CD4-positive, alpha-beta T cell treated with Interleukin-17A for 4 hours (primary cell): ENCODE measurements at places on chromosomes 13 and 19.

DNA sequence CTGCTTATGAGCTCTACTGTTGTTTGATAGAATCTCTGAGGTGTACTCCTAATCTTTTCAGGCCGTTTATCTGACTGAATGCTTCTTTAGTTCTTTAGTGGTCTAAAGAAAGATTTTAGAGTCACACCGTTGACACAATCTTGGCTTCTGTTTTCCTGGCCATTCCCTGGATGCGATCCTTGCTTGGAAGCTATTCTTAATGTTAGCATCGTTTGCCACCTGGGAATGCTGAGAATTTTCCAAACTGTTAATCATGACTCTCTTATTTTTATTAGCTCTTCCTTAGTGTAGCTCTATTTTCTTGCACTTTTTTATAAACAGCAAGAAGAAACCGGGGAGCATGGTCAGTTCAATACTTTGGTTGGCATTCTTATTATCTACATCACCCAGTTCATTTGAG is 281.0 kb upstream of the PCDH20 start:
- no peak for DNase-seq

DNA sequence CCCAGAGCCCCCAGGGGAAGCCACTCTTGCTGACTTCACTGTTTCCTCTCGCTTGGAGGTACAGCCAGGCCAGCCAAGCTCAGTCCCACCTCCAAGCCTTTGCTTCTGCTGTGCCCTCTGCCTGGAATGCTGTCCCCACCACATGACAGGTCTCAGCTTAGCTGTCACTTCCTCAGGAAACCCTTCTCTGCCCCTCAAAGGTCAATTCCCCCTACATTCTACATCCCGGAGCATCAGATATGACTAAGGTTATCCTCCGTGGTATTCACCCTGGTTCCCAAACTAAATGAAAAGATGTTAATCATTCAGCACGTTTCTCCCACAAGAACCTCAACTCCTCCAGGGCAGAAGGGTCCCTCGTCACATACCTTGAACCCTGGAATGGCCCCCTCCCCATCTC is 53.5 kb downstream of the PTPRS start:
- no peak for DNase-seq

- no peak for DNase-seq
Observed at GRCh38 chr13:70616847-70617246, 508.6 kb upstream of the KLHL1 start.

GRCh38 chr13:108034909-108035410 is 180.4 kb downstream of the LIG4 start:
- DNase-seq = no peak

DNA sequence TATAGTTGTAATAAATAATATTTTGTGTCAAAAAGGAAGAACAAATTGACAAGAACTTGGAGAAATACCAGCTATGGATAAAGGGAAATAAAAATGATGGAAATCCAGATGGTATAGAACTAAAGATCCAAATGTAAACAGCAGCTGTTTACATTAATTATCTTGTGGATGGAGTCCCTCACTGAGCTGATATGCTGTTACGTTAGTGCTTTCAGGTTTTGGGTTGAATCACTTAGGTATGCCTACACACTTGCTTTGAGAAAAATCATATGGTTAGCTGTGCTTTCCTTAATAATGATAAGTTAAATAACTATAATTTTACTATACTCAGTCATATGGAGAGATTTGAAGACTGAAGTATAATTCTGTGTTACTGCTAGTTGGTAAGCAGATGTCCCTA is 27.7 kb downstream of the WASF3 start:
- no peak for DNase-seq

DNA sequence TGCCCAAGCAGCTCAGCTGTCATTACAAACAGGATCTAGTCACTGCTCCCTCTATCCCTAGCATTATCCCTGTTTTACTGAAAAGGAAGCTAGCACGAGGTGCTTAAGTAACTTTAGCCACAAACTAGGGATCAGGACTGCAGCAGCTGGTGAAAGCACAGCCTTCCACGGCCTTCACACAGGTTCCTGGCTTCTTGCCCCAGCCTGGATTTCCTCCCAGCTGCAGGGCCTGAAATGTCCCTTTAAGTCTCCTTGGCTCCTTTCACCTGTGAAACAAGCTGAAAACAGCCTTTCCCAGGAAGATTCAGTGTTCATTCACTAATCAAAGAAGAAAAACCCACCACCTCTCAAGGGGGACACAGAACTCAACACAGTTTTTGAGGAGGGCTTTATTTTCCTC is 754.5 kb downstream of the DIAPH3 start:
- no peak for DNase-seq

DNA sequence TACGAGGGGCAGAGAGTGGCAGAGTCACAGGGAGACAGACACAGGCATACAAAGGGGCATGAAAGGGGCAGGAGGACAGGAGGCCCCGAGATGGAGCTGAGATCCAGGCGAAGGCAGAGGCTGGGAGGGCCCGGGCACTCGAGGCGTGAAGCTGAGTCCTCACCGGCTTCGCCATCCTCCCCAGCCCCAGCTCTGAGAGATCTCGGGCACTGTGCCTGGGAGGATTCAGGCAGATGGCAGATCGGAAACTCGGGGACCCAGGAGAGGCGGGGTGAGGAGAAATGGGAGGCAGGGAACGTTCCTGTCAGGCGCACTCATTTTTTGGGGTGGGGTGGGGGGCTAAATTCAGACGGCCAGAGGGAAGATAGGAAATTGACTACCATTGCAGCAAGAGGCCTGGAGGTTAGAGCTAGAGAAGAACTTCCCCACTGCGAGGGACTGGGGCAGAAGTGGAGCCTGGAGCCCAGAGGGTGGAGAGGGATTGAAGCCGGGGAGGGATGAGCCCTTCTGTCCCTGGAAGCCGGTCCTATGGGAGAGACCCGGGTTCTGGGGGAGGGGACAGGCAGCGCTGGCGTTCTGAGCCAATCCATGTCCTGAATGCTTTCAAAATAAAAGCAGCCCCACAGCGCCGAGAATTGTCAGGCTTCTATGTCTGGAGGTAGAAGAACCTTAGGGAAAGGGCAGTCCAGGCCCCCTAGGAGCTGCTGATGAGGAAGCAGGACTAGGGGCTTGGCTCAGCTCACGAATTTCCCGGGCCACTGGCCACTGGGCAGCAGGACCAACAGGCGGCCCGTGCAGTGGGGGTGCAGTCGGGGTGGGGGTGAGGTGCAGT is 12.6 kb downstream of the LRRC4B start:
- DNase-seq = no peak

DNA sequence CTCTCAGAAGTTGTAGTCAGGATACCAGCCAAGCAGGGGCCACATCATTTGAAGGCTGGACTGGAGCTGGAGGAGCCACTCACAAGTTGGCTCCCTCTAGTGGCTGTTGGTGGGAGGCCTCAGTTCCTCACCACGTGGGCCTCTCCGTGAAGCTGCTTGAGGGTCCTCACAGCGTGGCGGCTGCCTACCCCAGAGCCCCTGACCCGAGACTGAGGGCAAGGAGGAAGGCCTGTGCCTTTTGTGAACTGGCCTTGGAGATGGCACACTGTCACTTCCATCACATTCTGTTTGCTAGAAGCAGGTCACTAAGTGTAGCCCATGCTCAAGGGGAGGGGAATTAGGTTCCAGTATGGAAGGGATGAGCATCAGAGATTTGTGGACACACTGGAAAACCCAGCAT is 14.6 kb downstream of the GNA11 start:
- peak; percentile 80 for DNase-seq

DNA sequence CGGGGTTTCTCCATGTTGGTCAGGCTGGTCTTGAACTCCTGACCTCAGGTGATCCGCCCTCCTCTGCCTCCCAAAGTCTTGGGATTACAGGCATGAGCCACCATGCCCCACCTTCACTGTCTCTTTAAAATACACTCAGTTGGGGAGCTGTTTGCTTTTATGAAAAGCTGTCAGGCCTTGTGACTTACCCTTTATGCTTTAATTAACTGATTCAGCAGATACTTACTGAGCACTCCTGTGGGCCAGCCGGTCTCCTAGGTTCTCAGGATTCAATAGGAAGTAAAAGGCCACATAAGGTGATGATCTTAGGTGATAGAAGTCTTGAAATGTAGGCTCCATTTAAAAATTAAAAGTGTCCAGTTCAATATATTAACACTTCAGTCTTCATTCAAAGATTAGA is 7.5 kb downstream of the UBAC2 start:
- DNase-seq = no peak

- peak; percentile 34 for DNase-seq
Observed at GRCh38 chr13:74080762-74081161, 53.4 kb downstream of the KLF12 start.

- no peak for DNase-seq
Observed at GRCh38 chr13:35830850-35831450, 300.2 kb downstream of the DCLK1 start.

GRCh38 chr13:39389013-39389412 is 214.0 kb downstream of the LHFPL6 start:
- no peak for DNase-seq

DNA sequence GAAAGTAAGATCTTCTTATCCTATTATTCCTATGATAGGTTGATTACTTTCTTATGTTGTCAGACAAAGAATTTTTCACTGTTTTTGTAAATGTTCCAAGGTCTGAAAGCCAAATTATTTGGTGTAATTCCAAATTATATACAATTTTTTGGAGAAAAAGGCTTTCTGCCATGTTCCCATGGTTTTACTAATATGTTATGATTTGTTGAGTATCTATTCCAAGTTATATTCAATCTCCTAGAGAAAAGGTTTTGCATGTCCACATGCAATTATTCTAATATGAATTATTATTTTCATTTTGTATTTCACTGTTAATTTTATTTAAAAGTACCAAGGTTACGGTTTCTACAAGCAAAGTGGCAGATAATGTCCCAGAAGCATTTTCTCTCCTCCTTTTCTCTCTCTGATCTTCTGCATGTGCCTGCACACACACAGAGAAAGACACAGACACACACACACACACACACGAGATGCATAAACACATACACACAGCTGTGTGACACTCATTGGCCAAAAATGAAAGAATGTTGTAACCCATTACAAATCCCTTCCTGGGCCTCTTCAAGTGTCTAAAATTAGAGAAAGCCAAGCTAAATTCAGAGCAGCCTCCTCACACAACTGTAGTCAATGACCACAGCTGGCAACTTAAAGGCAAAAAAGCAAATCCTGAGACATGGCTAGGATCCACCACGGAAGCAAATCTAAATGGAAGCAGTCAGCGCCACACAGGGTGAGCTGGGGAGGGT is 621.0 kb downstream of the EFNB2 start:
- DNase-seq = no peak

DNA sequence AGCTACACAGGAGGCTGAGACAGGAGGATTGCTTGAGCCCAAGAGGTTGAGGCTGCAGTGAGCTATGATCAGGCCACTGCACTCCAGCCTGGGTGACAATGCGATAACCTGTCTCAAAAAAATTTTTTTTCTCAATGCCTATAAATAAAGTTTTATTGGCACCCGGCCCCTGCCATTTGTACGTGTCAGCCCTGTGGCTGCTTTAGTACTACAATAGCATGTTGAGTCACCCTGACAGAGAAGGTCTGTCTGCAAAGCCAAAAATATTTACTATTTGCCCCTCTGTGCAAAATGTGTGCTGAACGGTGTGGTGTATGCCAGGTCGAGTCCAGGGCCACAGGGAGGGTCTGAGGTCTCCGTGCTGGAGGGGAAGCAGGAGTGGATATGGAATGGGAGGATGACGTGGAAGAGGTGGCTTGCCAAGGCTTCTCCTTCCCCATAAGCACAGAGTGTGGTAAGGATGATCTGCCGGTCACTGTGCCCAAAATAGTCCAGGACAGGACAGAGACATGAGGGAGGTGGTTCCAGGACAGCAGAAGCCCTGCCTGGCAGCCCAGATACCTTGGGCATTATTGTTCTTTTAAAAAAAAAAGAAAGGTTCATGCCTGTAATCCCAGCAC is 10.0 kb downstream of the NMRK2 start:
- DNase-seq = no peak

DNA sequence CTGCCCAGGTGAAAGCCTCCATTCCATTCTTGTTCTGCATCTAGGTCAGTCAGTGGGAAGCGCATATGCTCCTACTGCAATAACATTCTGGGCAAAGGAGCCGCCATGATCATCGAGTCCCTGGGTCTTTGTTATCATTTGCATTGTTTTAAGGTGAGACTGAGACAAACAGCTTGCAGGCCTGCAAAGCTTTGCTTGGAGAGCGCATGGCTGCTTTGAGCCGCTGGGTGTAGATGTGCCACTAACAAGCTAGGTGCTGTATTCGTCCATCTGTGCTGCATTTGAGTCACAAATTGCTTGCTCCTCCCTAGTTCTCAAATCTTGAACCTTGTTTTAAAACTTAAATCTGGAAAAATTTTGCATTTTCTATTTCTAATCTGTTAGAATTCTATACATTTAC is 219.1 kb downstream of the LMO7 start:
- no peak for DNase-seq

DNA sequence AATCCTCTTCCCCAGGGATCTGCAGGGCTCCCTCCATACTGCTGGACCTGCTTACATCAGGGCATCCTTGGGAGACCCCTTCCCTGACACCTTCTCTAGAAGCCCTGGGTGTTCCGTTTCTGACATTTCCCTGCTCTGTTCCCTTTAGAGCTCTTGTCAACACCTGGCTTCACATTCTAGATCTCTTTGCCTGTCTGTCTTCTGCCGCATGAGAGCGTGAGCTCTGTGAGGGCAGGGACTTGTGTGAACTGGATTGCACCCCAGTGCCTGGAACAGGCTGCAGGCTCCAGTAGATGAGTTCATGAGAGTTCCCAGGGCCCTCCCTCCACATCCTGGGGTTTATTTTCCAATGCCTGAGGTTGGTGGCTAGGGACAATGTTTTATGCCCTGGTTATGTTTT is 651 bp downstream of the CEACAM7 start:
- no peak for DNase-seq

DNA sequence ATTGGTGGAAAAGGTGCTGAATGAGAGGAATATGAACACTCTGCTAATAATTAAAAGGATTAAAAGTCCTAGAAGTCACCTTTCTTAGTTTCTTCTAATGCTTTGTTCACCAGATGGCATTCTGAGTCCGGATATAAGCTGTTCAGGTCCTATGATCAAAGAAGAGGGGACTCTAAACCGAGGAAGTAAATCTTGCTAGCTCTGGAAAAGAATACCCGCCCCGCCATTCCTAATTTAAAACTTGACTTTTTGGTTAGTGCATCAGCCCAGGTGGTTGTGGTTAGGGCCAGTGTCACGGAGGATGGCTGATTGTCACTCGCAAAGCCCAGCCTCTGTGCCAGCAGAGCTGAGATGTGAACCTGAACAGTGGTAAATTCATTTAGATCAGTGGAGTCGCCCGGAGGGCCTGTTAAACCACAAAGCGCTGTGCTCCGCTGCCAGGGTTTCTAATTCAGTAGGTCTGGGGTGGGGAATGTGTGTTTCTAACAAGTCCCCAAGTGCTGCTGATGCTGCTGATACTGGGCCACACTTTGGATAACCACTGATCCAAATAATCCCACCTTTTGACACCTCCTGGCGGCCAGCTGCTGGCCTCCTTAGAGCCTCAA is 425.4 kb downstream of the DCT start:
- DNase-seq = no peak

GRCh38 chr13:47213047-47213446 is 316.2 kb upstream of the HTR2A start:
- DNase-seq = no peak

GRCh38 chr13:96075953-96076543 is 13.9 kb upstream of the HS6ST3 start:
- no peak for DNase-seq
